ENCODE measurements at places on chromosomes 5 and 9.

- no peak for DNase-seq
These were observed 23.7 kb upstream of the TAS2R1 start for GRCh38 chr5:9653811-9654210.

- DNase-seq, result no peak
These were observed 91.8 kb downstream of the UBE2R2 start for GRCh38 chr9:33908749-33909148.

DNA sequence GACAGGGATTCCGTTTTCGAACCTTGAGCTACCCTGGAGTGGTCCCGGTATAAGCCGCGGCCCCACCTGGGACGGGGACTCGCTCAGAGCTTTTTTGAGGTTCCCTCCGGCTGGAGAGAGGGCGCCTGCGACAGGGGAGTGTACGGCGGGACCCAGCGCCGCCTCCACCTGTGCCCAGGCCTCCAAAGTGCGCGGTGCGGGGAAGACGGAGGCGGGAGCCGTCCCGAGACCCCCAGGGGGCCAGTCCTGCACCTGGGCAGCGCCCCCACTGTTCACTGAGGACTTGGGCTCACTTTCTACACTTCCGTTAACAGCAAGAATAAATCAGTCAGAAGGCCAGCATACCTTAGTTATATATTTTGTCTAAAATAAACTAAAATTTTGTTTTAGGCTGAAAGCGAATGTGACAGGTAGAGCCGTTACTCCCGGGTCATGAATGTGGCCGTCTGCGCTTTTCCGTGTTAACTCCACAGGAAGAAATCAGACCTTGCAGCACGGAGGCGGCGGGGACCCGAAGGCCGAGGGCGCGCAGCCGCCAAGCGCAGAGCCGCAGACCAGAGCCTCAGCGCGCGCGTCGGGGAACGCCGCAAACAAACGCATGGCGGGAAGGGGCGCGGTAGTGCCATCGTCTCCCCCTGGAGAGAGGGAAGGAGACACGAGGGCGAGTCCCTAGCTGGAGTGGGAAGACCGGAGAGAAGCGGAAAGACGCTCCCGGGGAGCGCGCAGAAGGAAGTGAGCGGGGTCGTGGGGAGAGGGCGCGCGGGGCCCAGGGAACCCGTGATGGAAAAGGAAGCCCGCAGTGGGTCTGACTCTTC is 14.1 kb downstream of the TRIM7 start:
- DNase-seq, result no peak

DNA sequence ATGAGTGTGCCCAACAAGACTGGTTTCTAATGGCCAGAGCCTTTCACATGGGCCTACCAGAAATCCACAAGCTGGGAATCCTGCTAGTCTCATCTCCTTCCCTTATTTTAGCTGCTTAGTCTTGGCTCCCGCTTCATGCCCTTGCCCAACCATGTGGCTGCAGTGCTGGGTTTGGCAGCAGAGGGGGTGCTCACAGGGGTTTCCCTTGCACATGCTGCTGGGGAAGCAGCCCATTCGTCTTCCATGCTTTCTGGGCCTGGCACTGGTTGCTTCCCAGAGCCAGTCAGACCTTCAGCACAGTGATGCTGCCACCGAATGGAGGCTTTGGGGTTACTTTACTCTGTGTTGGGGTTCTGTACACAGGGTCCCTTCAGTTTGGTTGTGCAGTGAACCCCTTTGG is 26.3 kb downstream of the SLC46A2 start:
- DNase-seq, result no peak

GRCh38 chr9:6584881-6585597 is 60.5 kb downstream of the GLDC start:
- DNase-seq, result peak; percentile 21

- DNase-seq, result no peak
These were observed 32.0 kb downstream of the NKD2 start for GRCh38 chr5:1040571-1040970.

DNA sequence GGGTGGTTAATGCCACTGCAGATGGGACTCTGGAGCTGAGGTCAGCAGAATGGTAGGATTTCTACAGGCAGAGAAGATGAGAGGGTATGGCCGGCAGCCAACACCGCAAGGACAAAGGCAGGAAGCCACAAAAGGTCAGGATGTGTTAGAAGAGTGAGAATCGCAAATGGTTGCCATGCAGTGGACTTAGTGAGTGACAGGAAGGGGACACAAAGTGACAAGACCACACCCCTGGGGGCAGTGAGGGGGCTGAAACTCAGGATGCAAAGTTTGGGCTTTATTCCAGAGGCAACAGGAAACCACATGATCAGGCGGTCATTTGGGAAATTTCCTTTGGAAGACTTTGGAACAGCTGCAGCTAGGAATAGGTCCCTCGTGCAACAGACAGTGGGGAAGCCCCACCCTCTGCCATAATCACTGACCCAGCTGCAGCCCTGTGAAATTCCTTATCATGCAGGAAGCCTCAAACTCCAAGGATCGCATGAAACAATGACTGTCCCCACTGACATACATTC is 14.2 kb upstream of the CCDC180 start:
- DNase-seq, result no peak

DNA sequence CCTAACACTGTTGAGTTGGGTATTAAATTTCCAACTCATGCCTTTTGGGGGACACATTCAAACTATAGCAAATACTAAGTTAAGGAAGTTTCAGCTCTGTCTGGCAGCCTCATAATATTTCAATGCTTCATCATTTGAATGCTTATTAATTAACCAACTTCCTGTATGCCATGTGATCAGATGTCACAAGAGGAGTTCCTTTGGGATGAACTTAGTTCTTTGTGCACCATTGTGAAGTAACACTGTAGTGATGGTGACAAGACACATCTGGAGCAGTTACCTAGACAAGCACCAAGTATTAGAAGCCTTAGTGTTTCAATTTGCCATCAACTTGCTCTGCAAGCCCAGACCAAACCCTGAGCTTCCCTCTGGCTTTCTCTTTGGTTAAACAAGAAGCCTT is 90.7 kb upstream of the IL12B start:
- DNase-seq, result no peak

DNA sequence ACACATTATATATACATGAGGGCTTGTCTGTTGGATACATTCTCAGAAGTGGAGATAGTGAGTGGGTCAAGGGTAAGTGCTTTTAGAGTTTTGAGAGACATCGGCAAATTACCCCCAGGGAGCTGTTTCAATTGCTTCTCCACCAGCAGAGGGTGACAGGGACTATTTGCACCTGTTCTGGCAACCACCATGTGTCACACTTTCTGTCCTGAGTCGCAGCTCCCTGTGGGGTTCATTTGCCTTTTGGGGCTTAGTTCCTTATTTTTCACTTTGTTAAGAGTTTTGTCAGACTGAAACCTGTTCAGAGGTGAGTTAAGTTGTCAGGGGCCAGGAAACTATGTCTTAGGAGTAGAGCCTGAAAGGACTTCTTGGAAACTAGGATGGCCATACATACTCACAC is 20.1 kb upstream of the SLC36A1 start:
- DNase-seq, result no peak

DNA sequence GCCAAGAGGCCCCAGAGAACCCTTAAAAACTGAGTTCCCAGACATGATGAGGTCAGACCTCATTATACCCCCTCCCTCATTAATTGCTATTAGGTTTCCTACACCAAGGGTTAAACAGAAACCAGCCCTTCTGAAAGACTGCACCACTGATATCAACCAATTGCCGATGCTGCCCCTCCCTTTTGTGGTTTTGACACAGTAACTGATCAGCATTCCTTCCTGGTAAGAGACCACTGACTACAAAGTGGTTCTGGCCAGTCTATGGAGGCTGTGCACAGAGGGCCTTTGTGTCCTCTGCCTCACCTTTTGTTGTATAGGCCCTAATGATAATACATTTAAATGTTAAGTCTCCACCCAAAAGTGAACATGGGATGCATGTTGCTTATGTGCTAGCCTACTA is 201.5 kb downstream of the FRMD3 start:
- DNase-seq, result peak; percentile 45

DNA sequence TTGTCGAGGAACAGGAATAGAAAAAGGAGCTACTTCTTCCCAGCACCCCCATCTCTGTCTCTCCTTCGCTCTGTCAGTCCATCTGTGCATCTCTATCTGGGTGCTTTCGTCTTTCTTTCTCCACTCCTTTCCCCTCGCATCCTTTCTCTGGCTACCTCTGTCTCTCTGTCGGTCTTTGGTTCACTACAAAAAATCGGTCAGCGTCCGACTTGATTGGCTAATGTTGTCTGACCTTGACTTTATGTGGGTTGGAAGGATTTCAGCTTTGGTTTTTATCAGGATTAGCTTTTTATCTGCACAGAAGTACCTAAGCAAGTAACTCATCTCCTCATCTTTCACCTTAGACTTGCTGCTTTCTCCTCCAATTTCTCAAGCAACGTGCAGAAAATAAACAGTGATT is 575.2 kb upstream of the ZNF462 start:
- no peak for DNase-seq

- DNase-seq, result no peak
These were observed 64.1 kb downstream of the SEMA6A start for GRCh38 chr5:116510517-116510916.

DNA sequence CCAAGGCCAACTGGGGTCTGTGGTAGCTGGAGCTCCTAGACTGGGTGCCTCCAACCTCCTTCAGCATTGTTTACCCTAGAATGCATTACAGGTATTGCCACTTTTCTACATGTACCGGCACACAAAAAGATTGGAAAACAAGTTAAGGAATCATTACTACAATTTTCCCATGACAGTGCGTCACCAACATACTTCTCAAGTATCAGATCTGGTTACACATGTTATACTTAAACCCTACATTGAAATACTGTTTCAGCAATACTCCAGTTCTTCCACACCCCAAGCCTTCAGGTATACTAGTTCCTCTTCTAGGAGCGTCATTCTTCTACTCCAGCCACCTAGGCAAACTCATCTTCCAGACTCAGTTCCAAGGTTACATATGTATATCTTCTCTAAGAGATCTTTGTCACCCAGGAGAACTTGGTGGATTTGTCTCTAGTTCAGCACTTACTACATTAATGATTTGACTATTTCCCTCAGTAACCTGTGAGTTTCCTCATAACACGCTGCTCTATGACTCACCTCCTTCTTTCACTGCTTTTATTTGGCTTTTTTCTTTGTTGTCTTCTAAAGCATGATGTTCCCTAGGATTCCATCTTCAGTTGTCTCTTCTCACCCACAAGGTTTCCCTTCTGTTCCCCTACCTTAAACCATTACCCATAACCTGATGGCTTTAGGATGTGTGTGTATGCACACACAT is 217.0 kb downstream of the AP3B1 start:
- DNase-seq, result no peak

DNA sequence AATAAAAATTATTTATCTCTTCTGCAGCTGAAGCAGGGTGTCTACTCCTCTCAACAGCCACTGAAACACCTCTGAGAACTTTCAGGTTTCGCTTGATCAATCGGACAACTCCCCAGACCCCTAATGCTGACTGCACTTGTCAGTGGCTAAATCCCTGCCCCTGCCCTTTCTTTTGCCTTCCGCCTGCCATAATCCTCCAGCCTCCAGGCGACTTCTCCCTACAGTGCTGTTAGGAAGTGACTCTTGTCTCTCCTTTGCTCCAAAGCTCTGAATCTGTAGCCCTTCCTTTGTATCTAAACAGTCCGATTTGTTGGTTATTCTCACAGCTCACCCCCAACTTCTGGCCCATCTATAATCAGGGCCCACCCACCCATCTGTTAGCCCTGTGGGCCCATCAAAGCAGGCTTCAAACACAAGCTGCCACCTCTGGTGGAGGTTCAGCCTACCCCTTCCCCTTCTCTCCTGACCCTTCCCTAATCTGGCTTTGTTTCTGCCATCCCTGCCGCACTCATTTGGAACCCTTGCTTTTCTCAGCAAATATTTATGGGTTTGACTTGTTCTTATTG is 53.7 kb upstream of the IFNK start:
- DNase-seq, result no peak

DNA sequence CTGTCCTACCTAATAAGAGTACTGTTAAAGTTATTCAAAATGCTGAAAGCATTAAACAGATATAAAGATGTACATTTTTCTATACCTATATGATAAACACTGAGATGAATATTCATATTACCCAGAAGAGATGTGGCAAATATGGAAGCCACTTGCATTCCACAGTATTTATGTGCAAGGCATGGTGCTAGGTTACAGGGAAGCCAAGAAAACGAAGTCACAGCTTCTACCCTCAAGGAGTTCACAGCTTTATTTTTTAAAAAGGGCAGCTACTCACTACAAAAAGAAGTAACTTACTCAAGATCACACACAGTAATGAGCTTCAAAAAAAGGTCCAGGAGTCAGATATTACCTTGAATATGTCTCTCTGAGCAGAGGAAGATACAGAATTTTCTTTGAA is 484.6 kb downstream of the ZNF608 start:
- DNase-seq, result no peak

DNA sequence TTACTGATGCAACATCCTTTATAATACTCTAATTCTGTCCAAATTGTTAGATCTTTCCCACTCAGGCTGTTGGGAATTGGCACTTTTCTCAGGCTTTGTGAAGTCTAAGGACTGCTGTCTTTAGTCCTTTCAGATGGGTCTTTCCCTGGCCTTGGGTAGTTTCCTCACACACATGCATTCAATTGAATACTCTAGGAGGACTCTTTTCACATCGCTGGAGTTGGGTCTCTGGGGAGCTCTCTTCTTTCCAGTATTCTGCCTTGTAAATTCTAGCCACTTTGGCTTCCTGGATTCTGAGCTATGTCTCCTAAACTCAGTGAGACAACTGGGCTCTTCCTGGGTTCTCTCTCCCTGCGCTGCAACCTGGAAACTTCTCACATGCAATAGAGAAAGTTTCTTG is 215.5 kb downstream of the SNX18 start:
- no peak for DNase-seq

GRCh38 chr5:15850939-15851341 is 328.7 kb downstream of the MARCHF11 start:
- DNase-seq, result no peak

- DNase-seq, result no peak
These were observed 228.2 kb downstream of the GRIA1 start for GRCh38 chr5:153718713-153719112.

GRCh38 chr5:140965905-140966292 is 377 bp upstream of the PCDHAC2 start:
- no peak for DNase-seq

GRCh38 chr9:90807006-90807405 is 5.4 kb downstream of the SYK start:
- no peak for DNase-seq

GRCh38 chr5:107951309-107951708 is 280.6 kb upstream of the EFNA5 start:
- DNase-seq, result no peak
